CD4-positive, alpha-beta T cell treated with Interleukin-4 for 4 hours (primary cell): ENCODE measurements at places on chromosomes 3 and 15.
A peak's percentile ranks its signal among the peaks of the same experiment; 100 is the strongest.

- DNase-seq, result peak; percentile 93
Observed at GRCh38 chr15:101206176-101206591, 45.7 kb downstream of the CHSY1 start.

DNA sequence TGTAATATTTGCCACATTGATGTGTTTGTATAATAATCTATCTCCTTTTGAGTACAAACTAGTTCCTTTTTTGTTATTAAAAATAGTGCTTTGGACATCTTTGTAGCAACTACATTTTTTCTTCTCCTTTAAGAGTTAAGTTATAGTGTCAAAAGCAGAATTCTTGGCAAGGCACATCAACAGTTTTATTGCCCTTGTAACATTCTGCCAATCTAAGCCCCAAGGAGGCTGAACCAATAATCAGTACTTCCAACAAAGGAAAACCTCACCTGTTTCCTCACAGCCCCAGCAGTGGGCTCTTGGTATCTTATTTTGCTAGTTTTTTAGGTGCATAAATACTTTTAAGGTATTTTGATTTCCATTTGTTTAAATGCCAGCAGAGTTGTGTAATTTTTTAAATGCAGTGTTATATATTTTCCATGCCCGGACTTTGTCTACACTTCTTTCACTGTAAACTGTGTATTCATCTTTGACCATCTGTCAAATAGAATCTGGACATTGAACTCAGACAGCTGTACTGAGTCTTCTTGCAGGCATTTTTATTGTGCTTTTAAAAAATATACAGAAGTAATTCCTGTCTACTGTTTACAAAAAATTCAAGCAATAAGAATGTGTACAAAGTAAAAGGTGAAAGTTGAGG lies 101.0 kb downstream of the MYLK start:
- no peak for DNase-seq

- DNase-seq, result no peak
Observed at GRCh38 chr3:169457807-169458697, 205.5 kb downstream of the MECOM start.

- no peak for DNase-seq
Observed at GRCh38 chr3:98603580-98603979, 10.2 kb upstream of the CPOX start.
